ENCODE measurements at places on chromosomes 2 and 18. TPM values are rescaled to one million over a fixed set of nuclear protein-coding genes. Genes with fewer than 3 reads are reported as not detected.
A peak's percentile ranks its signal among the peaks of the same experiment; 100 is the strongest.

Gene SNED1
- 107 TPM for total RNA-seq

- no peak for DNase-seq
Measured at GRCh38 chr2:11160731-11161455, 5.6 kb downstream of the SLC66A3 start.

DNA sequence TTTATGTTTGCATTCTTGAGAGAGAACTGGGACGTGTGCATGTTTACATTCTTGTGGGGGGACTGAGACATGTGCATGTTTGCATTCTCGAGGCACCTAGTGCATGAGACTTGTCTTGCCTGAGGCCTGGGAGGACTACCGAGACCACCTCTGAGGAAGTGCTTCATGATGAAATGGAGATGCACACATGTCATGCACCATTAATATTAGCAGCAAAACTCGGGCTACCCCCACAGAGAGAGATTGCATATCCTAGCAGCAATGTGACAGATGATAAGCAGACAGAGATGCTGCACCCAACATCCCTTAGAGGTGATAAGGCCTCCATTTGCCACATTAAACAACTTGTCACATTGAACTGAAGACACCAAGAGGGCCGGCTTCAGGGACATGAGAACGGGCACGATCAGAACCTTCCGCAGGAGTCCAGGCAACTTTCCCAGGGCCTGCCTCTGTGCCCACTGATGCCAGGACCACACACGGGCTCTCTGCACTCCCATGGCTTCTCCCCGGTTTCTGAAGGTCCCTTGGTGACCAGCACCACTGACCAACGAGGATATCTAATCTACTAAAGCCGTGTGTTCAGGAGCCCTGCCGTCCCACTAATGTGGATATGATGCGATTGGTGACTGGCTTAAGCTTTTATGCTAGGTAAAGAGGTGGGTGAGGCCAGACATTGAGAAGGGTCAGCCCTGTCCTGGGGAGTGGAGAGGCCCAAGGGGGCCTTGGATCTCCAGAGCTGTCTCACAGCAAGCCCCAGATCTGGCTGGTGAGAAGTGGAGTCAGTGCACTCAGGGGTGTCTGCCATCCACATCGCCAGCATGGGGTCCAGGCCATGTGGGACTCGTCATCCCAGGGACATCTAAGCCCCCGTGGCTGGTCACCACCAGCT, 208.3 kb downstream of the NDUFA10 start:
- DNase-seq: no peak

- no peak for DNase-seq
Measured at GRCh38 chr18:79459946-79460480, 64.3 kb downstream of the NFATC1 start.

- DNase-seq: no peak
Measured at GRCh38 chr2:227890495-227891079, 19.2 kb downstream of the DAW1 start.

Gene CSRNP3
- total RNA-seq: 6.1 TPM

GRCh38 chr2:64207573-64207972, 63.4 kb upstream of the PELI1 start:
- DNase-seq: no peak

DNA sequence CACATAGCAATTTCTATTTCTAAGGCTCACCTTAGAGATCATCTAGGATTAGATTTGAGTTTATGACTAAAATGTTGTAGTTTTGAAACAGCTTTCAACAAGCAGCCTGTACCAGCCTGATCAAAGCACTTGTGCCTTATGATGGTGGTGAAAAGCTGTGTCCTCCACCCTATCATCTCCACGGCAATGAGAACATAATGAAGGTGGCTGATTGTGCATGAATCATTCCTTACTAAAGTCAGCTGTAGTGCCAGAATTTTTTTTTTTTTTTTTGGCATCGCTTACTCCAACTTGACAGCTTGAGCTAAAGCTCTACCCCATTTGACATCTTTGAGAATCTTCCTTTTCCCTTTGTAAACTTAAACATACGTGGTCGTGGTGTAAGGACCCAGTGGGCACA, 86.0 kb downstream of the DCC start:
- DNase-seq: no peak

DNA sequence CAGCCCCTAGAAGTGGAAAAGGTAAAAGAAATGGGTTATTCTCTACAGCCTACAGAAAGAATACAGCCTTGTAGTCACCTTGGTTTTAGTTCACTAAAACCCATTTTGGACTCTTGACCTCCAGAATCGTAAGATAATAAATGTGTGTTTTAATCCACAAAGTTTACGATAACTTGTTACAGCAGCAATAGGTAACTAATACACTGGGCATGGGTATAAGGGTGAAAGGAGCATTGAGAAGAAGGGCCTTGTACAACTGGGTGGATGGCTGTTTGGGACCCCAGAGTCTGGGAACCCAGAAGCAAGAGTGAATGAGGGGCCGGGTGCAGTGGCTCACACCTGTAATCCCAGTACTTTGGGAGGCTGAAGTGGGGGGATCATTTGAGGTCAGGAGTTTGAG, 2.2 kb upstream of the MFSD6 start:
- DNase-seq: no peak

Gene REG3A
- total RNA-seq: not detected

Gene LRRC30
- total RNA-seq: not detected

GRCh38 chr2:84902526-84902925, 2.9 kb upstream of the TMSB10 start:
- DNase-seq: no peak

Gene LAMA1
- total RNA-seq: 146 TPM

Gene ASB18
- 0.43 TPM for total RNA-seq

GRCh38 chr2:224122542-224122941, 83.5 kb upstream of the SERPINE2 start:
- no peak for DNase-seq

DNA sequence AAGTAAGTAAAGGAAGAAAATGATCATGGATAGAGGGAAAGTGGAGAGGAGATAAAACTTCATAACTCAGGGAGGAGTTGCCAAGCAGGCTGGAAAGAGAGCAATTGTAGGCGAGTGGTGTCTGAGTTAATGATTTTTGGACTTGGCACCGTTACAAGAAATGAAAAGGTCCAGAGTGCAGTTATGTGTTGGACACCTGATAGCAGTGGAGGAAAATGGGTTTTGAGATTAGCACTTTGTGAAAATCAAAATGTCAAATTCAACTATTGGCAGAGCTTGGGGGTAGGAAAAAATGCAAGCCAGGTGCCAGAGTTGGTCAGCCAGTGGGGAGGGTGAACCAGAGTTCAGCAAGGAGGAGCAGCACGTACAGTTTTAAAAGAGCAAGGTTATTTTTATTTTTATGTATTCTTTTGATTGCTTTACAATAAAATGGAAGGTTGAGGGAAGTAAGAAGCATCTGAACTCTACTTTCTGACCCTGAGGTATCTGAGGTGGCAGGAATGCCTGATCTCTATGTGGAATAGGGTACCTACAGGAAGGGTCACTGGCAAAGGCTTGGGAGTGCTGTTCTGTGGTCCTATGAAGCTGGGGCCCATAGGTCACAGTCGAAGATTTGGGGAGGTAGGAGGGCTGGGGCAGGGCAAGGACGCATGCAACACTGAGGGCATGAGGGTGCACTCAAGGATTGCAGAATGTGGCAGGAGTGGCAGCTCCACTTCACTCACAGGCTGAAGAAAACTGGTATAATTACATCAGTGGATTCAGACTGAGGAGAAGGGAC, 127.5 kb downstream of the CD8B2 start:
- DNase-seq: no peak

Gene UPP2
- 0.16 TPM for total RNA-seq

Gene CIB4
- 7.5 TPM for total RNA-seq

Gene ANKRD30B
- 23.0 TPM for total RNA-seq

GRCh38 chr18:8726963-8727705, 21.8 kb downstream of the MTCL1 start:
- no peak for DNase-seq

Gene GAREM2
- total RNA-seq: 6.8 TPM

Gene CYP27C1
- total RNA-seq: 0.50 TPM

DNA sequence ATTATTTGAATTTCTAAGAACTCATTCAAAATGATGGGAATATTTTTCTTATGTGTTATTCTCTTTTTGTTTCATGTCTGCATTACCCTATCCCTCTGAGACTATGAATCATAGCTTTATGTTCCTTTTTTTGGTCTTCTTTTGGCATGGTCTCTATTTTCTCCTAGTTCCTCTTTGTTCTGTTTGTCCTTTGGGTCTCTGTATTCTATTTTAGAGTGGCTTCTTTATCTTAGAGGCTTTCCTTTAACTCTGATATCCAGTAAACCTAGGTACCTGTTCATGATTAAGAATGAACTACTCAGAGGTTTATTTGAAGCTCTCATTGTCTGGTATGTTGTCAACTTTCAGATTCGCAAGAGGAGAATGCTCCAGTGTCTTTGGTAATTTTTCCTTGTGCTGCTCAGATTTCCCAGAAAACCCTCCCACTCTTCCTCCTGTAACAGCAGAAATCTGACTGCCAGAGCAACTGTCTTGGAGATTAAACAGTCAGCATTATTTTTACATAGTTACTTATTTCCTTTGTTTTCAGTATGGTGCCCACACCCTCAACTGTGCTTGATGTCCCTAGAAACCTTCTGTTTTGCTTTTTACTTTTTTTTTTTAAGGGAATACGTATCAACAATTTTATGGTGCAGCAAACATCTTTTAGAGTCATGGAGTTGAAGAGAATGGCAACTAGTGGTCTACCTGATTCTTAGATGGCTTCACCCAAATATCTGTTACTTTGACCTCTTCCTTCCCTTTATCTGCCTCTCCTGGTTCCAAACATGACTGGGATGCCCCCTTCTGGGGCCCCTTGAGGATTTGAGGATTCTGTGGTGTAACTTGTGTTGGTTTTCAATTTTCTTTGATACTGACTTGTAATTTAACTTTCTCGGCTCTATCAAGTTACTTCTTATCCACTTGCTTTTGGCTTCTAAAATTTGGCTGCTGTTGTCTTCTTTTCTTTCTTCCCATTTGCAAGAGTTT, 92.0 kb downstream of the DPP10 start:
- DNase-seq: peak; percentile 21

Measured in testis (tissue), 5 donors.